Activated CD4-positive, alpha-beta T cell treated with anti-CD3 and anti-CD28 coated beads for 4 hours (primary cell): ENCODE measurements at places on chromosomes 3 and 15.

- DNase-seq: no peak
These were observed 36.7 kb upstream of the SLC7A14 start for GRCh38 chr3:170622369-170623159.

GRCh38 chr3:98166396-98166795 is at the start of gene OR5H15:
Gene OR5H15 (plus strand): TSS chr3:98166696. CDS start chr3:98168700, 2,004 bp downstream.
- no peak for DNase-seq

DNA sequence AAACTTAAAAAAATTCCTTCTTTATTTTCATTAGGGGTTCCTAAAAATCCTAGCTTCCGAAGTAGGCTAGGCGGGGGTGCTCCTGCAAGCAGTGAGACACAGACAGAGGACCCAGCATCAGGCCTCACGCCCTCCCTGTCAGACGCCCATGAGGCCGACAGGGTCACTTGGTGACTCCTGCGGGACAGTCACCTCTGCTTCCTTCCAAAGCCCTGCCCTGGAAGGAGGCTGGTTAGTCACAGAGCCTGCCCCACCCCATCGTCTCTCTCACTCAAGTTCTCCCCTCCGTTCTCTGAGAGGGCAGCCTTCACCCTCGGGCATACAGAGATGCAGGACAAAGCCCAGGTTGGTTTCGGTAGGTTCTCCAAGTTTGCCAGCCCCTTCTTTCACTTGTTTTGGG is 38.6 kb downstream of the EHD4 start:
- no peak for DNase-seq

- DNase-seq: no peak
These were observed 137.4 kb downstream of the SERPINI1 start for GRCh38 chr3:167872941-167873340.

- no peak for DNase-seq
These were observed 80.8 kb upstream of the SKOR1 start for GRCh38 chr15:67744331-67745072.

DNA sequence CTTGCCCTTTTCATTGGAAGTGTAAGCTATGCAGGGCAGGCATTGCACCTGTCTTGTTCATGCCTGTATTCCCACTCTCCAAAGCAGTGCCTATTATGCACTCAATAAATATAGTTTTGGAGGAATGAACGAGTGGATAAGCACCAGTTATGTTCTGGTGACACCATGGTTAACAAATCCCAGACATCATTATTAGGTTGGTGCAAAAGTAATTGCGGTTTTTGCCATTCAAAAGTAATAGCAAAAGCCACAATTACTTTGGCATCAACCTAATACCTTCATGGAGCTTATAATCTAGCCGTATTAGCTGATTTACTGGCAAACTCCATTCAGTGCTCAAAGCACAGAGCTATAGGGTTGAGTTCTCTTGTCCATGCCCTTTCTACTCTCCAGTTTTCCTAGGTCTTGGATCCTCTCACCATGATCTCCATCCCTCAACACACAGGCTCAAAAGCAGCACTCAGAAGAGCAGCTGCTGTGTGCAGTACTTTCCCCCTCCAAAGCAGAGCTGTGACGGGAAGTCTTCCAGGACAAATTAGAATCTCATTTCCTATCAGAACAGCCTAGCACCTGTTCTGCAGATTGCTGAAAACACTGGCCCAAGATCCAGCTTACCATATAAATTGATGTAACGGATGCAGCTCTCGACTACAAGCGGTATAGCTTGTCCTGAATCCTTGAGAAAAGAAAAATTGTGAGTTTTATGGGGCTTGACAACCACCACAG is 63.2 kb upstream of the RAD18 start:
- no peak for DNase-seq

DNA sequence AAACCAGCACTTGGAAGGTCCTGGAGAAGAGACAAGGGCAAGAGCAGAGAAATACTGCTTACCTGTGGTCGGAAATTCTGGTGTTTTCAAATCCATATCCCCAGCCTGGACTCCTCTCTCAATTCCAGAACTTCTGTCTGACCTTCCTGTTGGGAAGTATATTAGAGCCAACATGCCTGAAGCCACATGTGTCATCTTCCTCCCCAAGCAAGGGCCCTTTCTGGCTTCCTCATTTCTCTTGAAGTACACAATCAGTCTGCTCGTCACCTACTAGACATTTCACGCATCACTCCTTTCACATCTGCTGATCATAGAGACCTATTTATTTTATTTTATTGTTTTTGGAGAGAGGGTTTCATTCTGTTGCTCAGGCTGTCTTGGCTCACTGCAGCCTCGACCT is 8.4 kb downstream of the PARP14 start:
- DNase-seq: no peak

DNA sequence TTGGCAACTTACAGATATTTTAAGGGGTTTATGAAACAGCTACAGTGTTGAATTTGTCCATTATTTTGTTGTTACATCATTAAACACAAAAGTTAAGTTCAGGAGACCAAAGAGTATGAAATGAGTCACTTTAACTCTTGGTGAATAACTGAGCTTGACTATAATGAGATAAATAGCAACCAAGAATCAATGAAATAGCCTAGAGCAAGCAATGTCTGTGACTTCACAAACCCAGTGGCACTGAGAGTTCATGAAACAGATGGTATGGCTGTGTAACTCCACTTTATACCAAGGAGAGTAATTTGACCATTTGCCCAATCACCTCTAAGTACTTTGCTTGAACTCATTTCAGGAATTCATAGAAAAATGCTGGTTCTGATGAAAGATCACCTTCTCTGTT is 169.6 kb upstream of the GADL1 start:
- no peak for DNase-seq

- DNase-seq: no peak
These were observed 17.0 kb downstream of the MAGI1 start for GRCh38 chr3:66021731-66022131.

DNA sequence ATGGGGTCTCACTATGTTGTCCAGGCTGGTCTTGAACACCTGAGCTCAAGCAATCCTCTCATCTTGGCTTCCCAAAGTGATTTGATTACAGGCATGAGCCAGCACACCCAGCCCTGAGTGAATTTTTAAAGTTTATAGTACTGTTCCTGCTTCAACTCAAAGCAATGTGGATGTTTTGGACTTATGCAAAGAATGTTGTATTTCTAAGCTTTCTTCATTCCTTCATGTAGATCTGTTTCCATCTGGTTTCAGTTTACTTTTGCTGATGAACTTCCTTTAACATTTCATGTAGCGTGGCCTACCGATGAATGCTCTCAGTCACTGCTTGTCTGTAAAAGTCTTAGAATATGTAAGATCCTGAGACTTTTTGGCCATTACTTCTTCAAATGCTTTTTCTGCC is 23.2 kb downstream of the NRG4 start:
- DNase-seq: no peak
